Peyer's patch (tissue), 4 donors: ENCODE measurements at places on chromosomes 1 and 21. TPM values are rescaled to one million over a fixed set of nuclear protein-coding genes. Genes with fewer than 3 reads are reported as not detected.

- H3K36me3 ChIP-seq: no peaks in the 10 kb centered on the region
- DNase-seq: no peak
- no peak overlapping the region for H3K4me3 ChIP-seq
- no peaks in the 10 kb centered on the region for H3K4me1 ChIP-seq
- no peaks in the 10 kb centered on the region for H3K27me3 ChIP-seq
These were observed 397.9 kb upstream of the TMPRSS15 start for GRCh38 chr21:18801468-18801867.

- H3K4me3 ChIP-seq: no peak overlapping the region
- H3K27ac ChIP-seq: peak overlapping the region; percentile 72
- H3K27me3 ChIP-seq: no peaks in the 10 kb centered on the region
- no peak for DNase-seq
- H3K36me3 ChIP-seq: no peaks in the 10 kb centered on the region
- H3K4me1 ChIP-seq: no peaks in the 10 kb centered on the region
These were observed 18.3 kb downstream of the PBX1 start for GRCh38 chr1:164577291-164577690.

- H3K4me3 ChIP-seq: no peak overlapping the region
- DNase-seq: no peak
- H3K27ac ChIP-seq: no peak overlapping the region
These were observed 49.5 kb upstream of the LRRN2 start for GRCh38 chr1:204735042-204735441.

GRCh38 chr1:84763912-84764680, 73.8 kb upstream of the SSX2IP start:
- H3K36me3 ChIP-seq: no peaks in the 10 kb centered on the region
- H3K4me1 ChIP-seq: no peaks in the 10 kb centered on the region
- no peak overlapping the region for H3K27ac ChIP-seq
- H3K4me3 ChIP-seq: no peak overlapping the region
- no peak for DNase-seq
- H3K27me3 ChIP-seq: no peaks in the 10 kb centered on the region

- no peak overlapping the region for H3K4me3 ChIP-seq
- H3K27ac ChIP-seq: no peak overlapping the region
- H3K36me3 ChIP-seq: no peaks in the 10 kb centered on the region
- peaks cover 4% of the 10 kb centered on the region for H3K4me1 ChIP-seq
- no peak for DNase-seq
These were observed 35.7 kb upstream of the SUCO start for GRCh38 chr1:172497230-172497629.

DNA sequence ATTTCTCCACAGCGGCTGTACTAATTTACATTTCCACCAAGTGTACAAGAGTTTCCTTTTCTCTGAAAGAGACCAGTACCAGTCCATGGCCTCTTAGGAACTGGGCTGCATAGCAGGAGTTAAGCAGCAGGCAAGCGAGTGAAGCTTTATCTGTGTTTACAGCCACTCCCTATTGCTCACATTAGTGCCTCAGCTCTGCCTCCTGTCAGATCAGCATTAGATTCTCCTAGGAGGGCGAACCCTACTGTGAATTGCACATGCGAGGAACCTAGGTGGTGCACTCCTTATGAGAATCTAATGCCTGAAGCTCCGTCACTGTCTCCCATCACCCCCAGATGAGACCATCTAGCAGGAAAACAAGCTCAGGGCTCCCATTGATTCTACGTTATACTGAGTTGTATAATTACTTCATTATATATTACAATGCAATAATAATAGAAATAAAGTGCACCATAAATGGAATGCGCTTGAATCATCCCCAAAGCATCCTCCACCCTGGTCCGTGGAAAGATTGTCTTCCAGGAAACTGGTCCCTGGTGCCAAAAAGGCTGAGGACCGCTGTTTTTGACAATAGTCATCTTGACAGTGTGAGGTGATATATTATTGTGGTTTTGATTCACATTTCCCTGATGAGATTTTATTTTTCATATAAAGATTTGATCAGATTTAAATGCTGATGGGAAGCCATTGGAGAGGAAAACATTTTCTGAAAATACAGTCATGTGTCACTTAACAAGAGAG, 45.5 kb upstream of the MRPS6 start:
- H3K36me3 ChIP-seq: no peaks in the 10 kb centered on the region
- H3K27ac ChIP-seq: no peak overlapping the region
- no peak overlapping the region for H3K4me3 ChIP-seq
- no peaks in the 10 kb centered on the region for H3K4me1 ChIP-seq
- no peak for DNase-seq
- no peaks in the 10 kb centered on the region for H3K27me3 ChIP-seq

Gene NEK2
- total RNA-seq: 14.9 TPM

Gene LCE4A
- total RNA-seq: not detected
